ENCODE measurements at places on chromosomes 6 and 20. TPM values are rescaled to one million over a fixed set of nuclear protein-coding genes. Genes with fewer than 3 reads are reported as not detected.

- H3K27me3 ChIP-seq: peaks cover 4% of the 10 kb centered on the region
- no peaks in the 10 kb centered on the region for H3K36me3 ChIP-seq
- H3K4me1 ChIP-seq: no peaks in the 10 kb centered on the region
- no peak for DNase-seq
- no peak overlapping the region for H3K27ac ChIP-seq
Measured at GRCh38 chr6:106426250-106426970, 65.9 kb downstream of the CRYBG1 start.

DNA sequence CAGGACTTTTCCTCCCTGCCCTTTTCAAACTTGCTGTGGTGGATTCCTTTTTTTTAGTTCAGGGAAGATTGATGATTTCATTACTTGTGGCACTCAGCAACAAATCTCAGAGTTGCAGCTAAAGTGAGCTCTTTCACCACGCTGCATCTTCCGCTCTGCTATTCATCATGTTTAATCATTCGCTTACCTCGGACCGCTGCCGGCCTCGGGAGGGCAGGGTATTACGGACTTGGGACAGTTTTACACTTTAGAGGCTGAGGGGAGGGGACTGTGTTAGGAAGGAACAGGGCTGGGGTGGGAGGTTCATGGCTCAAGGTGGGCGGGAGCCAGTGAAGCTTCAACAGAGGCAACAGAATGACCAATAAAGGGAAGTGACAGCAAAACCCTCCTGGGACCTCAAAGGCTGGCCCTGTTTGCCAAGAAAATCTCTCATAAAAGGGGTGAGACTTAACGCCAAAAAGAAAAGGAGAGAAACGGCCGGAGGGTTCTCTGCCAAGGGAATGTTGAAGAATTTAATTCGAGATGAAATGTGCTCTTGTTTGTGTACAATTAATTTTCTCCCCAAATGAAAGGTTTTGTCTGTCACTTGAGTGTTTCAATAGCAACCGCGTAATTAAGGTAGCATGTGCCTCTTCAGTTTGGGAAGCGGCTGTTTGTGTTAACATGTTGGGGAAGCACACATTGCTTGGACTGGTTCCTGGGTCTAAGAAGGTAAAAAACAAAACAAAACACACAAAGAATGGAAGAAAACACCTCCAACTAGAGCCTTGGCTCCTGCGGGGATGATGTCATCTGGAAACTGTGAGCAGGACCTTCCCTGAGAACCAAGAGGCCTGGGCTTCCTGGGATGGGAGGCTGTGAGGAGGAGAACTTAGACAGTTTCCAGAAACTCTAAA, 72.5 kb upstream of the SULF2 start:
- H3K4me3 ChIP-seq: peak overlapping the region; percentile 8
- H3K27ac ChIP-seq: peak overlapping the region; percentile 61
- no peaks in the 10 kb centered on the region for H3K27me3 ChIP-seq
- DNase-seq: no peak
- peaks cover 12% of the 10 kb centered on the region for H3K4me1 ChIP-seq
- H3K36me3 ChIP-seq: no peaks in the 10 kb centered on the region

DNA sequence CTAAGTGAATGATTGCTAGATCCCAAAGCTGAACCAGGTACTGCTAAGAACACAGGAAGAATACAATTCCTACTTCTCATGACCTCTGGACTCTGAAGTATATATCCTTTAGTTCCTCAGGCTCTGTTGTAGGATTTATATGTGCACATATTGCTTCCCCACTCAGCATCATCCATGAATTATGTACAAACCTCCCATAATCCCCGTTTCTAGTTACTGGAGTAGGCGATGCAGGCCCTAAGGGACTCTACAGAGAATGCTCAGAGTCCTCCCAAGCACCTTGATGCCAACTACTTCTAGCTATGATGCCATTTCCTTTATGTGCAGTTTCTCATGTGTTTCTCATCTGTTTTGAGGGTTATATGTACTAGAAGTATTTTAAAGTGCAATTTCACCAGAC, 154.9 kb upstream of the EPHA7 start:
- no peak overlapping the region for H3K27ac ChIP-seq
- peaks cover 34% of the 10 kb centered on the region for H3K4me1 ChIP-seq
- no peak overlapping the region for H3K4me3 ChIP-seq
- no peaks in the 10 kb centered on the region for H3K27me3 ChIP-seq

DNA sequence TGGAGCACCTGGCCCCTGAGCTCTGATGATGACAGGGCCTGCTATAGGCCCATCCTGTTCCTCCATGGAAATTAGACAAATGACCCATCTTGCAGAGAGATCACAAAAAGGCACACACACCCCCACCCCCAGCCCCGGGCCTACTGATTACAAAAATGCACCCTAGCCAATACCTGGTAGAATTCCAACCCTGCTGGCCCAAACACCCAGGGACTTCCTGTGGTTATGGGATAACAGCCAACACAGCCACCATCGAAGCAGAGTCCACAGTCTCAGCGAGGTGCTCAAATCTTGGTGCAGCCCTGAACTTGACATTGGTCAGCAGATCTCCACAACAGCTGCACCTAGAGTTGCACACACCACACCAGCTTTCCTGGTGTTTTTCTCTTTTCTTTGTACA, 17.0 kb downstream of the NCR2 start:
- no peak for DNase-seq
- H3K27me3 ChIP-seq: peaks cover 69% of the 10 kb centered on the region
- H3K36me3 ChIP-seq: no peaks in the 10 kb centered on the region
- no peak overlapping the region for H3K4me3 ChIP-seq
- no peak overlapping the region for H3K27ac ChIP-seq

DNA sequence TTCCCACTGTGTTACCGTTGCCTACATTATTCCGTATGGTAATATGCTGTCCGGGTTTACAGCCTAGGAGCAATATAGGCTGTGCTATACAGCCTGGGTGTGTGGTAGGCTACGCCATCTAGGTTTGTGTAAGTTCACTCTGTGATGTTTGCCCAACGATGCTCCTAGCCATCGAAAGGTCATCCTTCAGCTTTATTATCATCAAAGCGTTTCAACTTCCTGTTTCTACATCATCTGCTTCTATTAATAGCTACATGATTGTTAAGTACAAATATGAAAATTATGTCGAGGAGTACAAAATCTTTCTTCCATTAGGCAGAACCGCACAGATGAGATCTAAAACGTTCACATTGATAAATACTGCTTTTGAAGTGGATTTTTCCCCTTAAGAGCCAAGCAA, 69.9 kb downstream of the PPP1R14C start:
- peaks cover 16% of the 10 kb centered on the region for H3K27me3 ChIP-seq
- H3K4me1 ChIP-seq: peaks cover 8% of the 10 kb centered on the region
- H3K4me3 ChIP-seq: no peak overlapping the region
- DNase-seq: no peak
- H3K36me3 ChIP-seq: no peaks in the 10 kb centered on the region
- H3K27ac ChIP-seq: peak overlapping the region; percentile 75

DNA sequence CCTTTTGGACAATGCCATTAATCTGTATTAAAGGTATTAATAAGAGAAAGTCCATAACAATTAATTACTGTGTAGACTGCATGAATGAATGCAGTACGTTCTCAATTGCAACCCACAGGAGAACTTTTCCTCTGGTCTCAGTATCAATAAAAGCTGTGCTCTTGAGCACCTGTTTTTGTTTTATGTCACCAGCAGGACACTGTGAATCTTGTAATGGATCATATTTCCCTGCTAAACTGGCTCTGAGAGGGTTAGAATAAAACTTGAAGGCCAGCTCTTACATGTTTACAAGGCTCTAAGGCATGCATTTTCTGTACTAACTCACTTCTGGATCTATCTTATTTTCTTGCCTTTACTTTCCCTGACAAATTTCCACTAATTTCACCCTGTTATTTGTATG, 214.3 kb upstream of the PLN start:
- DNase-seq: no peak
- no peaks in the 10 kb centered on the region for H3K36me3 ChIP-seq
- H3K4me3 ChIP-seq: no peak overlapping the region
- no peak overlapping the region for H3K27ac ChIP-seq

Gene BPIFB1
- not detected for total RNA-seq

Gene LY86
- total RNA-seq: not detected

Gene LY6G5B
- total RNA-seq: 34.2 TPM

Gene LRRC73
- 0.58 TPM for total RNA-seq

Gene MEI4
- total RNA-seq: 1.5 TPM

Gene CDC40
- 22.9 TPM for total RNA-seq
